CD4-positive, alpha-beta T cell treated with Interleukin-12 subunit alpha and Interleukin-12 subunit beta, for 1 hour (primary cell): ENCODE measurements at places on chromosomes 12 and 14.

DNA sequence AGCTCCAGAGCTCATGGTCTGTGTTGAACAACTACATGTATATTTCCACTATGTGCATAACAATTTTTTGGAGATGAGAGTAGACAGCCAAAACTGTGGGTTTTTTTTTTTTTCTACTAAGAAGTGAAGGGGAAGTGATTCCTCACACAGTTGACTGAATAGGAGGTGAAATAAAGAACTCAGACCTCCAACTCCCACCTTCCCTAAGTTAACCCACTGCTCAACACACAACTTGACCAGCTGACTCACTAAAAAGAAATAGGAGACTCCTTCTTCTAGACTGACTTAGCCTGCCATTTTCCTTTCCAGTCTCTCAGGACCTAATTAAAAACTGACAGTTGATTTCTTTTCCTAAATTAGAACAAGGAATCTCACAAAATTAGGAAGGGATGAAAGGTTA, 1.7 kb downstream of the M6PR start:
- no peak for DNase-seq

- DNase-seq, result no peak
Observed at GRCh38 chr12:50400104-50400637, 514 bp upstream of the LARP4 start.

GRCh38 chr14:102565331-102565887, 27.0 kb upstream of the RCOR1 start:
- DNase-seq, result peak; percentile 10

- no peak for DNase-seq
Observed at GRCh38 chr12:73221836-73222235, 949.7 kb downstream of the TRHDE start.

- DNase-seq, result no peak
Observed at GRCh38 chr12:63915105-63915800, 70.8 kb downstream of the SRGAP1 start.

DNA sequence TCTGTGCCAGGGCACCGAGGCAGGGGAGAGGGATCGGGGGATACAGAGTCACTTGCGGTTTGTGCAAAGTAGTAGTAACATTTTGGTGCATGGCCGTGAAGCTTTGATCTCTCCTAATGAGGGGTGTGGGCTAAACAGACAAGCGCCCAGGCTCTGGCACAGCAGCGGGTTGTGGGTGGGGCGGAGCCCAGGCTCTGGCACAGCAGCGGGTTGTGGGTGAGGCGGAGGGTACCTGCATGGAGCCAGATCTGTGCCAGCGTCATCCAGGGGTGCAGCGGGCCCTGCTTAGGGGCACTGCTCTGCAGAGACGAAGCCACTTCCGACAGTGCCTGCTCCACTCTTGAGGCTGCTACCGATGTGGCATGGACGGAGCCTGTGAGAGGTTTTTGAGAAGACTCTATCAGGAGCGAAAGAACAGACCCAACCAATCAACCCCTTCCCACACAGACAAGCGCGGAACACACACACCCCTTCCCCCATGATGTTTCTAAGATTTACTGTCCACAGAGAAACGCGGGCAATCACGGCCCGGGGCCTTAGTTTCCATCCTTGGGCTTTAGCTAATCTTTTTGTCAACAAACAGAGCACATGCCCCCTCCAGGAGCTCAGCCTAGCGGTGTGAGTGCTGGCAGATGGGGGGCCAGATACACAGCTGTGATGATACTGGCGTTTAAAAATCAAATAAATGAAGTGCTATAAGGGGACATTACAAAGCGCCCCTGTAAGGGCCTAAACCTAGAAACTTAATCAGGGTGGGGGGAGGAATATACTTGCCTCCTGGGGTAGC, 196.6 kb downstream of the CALM1 start:
- no peak for DNase-seq

GRCh38 chr12:87982208-87982607, 47.0 kb downstream of the C12orf50 start:
- no peak for DNase-seq

DNA sequence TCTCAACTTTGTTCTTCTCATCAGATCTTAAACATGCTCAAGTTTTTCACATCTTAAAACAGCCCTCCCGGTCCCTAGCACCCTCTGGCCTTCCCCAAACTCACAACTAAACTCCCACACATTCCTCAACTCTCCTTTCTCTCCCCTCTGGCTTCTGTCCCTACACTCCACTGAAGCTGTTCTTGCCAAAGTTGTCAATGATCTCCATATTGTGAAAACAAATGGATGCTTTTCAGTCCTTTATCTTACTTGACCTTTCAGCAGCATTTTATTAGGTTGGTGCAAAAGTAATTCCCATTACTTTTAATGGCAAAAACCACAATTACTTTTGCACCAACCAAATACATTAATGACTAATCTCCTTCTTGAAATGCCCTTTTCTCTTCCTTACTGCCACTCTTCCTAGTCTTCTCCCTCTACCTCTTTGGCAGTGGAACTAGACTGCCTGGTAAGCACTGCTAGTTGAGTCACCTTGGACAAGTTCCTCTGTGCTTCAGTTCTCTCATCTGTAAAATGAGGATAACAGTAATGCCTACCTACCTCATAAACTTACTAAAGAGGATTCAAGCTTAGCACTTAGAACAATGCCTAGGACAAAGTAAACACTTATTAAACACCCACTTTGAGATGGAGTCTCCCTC, 16.0 kb downstream of the CERS5 start:
- DNase-seq, result no peak

GRCh38 chr12:42140901-42141300, 3.8 kb downstream of the GXYLT1 start:
- DNase-seq, result no peak

DNA sequence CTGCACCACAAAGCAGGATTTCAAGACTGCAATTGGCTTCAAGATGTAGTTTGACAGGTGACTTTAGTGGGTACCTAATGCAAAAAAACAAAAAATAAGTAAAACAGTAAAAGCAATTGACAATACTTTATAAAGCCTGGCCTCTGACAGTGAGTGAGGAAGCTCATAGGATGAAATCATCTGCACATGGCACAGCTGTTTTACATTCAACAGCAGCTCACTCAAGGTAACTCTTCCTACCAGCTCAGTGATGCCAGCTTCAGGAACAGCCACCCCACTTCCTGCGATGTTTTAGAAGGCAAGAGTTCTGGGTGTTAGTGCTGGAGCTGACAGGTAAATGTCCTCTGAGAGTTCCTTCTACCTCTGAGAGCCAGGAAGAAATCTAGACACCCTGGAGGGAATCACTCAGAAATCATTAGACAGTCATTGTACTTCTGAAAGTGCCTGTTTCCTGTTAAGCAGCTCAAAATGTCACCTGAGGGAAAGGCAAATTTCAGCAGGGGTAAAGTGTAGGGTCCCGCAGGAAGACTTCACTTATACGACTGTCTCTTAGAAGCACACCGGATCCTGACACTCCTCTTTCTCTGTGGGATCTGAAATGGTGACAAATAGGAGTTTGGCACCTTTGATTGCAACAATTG, 99.9 kb downstream of the FOXN3 start:
- no peak for DNase-seq

GRCh38 chr14:75459099-75459741, 31.4 kb downstream of the JDP2 start:
- no peak for DNase-seq

DNA sequence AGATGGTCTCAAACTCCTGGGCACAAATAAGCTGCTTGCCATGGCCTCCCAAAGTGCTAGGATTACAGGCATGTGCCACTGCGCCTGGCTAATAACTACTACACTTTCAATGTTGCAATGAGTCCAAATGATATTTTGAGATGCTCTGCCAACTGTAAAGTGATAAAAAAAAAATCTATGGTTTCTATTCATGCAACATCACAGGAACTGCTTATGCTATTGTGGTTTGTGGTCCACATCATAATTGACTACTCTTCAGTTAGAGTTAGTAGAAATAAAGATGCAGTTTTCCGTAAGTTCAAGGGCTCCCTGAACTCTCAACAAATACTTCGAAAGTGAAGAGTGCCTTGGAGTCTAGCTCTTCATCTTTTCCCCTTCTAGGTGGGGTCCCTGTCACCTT, 239.4 kb downstream of the C12orf75 start:
- DNase-seq, result no peak

DNA sequence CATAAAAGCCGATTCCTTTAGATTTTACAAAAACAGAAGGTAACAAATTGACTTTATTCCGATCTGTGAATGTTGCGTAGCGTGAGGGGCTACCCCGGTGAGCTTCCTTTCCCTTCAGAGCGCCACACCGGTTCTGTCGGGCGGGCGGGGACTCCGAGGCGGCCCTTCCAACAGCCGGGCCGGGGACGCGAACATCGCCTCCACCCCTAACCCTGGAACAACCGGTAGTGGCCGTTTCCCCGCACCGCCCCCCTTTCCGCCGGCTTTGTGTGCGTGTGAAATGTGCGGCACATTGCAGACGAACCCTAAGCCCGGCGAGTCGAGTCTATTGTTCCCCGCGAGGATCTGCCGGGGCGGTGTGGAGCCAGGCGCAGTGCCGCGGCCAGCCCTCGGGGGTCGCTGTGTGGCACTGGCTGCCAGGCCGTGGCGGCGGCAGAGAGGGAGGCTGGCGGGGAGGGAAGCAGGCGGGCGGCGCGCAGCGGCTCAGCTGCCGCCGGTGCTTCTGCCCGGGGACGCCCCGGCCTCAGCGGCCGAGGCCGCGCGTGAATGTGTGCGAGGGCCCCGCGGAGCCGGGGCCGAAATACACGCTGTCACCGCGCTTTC, 775 bp upstream of the ARID2 start:
- DNase-seq, result peak; percentile 98

GRCh38 chr12:120740871-120741270, 15.2 kb downstream of the ACADS start:
- DNase-seq, result no peak

DNA sequence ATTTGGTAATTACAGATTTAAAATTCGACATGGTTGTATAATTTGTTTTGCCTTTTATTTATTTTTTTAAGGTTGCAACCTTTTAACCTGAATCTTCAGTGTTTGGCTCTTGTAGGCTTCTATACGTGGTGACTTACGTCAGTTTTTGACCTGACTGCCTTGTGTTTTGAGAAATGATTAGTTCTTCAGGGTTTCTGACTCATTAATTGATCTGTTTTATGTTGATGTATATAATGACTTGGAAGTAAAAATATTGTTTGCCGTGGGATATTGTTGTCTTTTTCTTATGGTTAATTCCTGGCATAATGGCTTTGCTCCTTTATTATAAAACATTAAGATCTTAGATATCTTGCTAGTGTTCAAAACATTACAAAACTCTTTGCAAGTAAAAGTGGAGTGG, 2.5 kb downstream of the RASSF8 start:
- DNase-seq, result no peak

DNA sequence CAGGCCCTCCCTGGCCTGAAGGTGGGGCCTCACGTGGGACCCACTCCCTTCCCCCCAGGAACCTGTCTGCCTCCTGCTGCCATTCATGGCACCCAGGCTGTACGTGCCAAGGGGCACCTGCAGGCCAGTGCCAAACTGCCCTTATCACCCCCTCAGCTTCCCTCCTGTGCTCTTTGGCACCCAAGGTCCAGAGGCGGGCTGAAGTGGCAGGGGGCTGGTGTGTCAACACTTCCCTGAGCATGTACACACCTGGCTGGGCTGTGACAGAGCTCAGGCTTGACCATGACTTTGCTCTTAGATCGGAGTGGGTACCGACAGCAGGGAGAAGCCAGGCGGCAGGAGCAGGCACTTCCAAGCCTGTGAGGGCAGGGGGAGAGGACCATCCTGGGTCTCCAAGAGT, 41.6 kb downstream of the HSD17B6 start:
- no peak for DNase-seq

DNA sequence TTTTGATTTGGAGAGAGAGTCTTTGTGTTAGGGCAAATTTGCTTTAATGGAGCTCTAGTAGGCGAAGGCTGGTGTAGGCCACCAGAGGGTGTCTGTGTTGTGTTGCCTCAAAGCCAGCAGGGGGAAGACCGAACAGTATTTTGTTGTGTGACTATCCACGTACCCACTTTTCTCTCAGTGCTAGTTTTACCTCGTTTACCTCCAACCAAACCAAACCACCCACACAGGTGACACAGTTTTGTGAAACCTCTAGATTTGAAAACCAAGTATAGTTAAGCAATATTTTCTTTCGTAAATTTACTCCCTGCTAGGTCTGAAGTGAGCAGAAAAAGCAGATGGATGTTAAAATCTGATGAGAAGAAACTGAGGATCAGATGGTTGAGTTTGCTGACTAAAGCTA, 36.3 kb upstream of the NPFF start:
- peak; percentile 62 for DNase-seq

DNA sequence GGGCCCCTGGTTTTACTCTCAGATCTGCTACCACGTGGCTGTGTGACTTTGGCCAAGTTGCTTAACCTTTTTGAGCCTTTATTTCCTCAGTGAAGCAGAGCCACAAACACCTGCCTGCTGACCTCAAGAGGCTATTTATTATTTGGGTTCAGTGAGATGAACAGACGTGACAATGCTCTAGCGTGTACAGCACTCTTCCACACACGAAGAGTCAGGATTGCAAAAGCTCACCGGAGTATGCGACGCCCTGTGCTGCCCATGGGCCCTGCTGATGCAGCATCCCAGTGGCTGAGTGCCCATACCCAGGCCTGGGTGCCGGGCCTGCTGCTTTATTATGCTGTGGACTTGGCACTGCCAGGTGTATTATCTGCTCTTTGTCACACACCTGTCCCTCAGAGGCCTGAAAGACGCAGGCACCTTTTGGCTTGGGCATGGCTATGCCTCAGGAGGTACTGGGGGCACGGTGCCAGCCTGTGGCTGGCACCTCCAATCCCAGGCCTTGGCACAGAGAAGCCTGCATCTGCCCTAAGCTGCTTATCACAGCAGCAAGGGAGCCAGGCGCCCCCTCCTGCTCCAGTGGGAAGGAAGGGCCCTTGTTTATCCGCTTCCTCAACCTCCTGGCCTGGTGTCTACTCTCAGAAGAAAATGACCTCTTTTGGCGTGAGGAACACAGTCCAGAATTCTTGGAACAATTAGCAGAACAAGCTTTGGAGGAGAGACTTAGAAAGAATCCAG, 22.3 kb upstream of the TC2N start:
- no peak for DNase-seq

DNA sequence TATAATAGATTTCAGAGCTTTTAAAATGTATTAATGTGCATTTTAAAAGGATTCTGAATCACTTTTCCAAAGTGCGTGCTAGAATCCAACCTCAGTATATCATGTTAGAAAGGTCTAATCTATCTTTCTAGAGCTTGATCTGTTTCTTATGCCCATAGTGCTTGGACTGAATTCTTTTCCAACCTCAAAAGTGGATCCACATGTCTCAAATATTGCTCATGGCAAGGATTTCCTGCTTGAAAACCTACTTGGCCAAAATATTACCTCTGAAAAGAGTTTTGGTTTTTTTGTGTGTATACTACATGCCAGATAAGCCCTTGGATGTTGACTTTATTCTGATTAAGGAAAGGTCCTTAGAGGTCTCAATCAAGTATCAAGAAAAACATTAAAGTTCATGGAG, 16.9 kb upstream of the SLC6A15 start:
- DNase-seq, result no peak

DNA sequence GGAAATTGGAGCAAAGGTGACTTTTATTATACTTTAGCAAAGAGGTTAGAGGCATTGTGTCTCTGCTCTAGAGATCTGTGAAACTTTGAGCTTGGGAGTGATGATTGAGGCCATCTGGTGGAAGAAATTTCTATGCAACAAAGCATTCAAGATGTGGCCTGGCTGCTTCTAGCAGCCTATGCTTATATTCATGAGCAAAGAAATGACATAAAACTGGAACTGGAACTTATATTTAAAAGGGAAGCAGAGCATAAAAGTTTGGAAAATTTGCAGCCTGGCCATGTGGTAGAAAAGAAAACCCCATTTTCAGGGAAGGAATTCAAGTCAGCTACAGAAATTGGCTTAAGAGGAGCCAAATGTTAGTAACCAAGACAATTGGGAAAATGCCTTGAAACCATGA, 70.4 kb downstream of the SDR9C7 start:
- DNase-seq, result no peak
